ENCODE measurements at places on chromosomes 16 and 17. TPM values are rescaled to one million over a fixed set of nuclear protein-coding genes. Genes with fewer than 3 reads are reported as not detected.

- DNase-seq, result no peak
Observed at GRCh38 chr17:28473542-28473941, at the start of gene SLC13A2. SLC13A2 (plus strand) TSS chr17:28473644; CDS start chr17:28473713, 69 bp downstream.

MAP2K6 gene
- total RNA-seq, result 2.7 TPM

ANKRD13B gene
- 17.3 TPM for total RNA-seq

DNA sequence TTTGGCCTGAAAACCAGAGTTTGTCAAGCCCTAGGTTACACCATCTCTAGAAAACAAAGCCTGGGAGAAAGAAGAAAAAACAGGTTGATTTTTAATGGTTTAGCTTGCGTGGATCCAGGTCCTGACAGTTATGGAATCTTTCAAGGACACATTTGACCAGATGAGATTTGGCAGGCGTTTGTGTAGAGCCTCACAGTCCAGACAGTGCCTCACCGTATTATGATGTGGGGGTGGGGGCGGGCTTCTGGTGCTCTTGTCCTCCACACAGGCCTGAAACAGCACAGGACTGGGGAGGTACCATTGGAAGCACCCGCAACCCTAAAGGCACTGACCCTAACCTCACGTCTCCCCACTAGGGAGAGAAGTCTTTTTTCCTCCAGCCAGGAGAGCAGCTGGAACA is 19.6 kb downstream of the MVP start:
- DNase-seq, result no peak

- DNase-seq, result no peak
Observed at GRCh38 chr16:54051821-54052220, 234.8 kb downstream of the IRX3 start.

DNA sequence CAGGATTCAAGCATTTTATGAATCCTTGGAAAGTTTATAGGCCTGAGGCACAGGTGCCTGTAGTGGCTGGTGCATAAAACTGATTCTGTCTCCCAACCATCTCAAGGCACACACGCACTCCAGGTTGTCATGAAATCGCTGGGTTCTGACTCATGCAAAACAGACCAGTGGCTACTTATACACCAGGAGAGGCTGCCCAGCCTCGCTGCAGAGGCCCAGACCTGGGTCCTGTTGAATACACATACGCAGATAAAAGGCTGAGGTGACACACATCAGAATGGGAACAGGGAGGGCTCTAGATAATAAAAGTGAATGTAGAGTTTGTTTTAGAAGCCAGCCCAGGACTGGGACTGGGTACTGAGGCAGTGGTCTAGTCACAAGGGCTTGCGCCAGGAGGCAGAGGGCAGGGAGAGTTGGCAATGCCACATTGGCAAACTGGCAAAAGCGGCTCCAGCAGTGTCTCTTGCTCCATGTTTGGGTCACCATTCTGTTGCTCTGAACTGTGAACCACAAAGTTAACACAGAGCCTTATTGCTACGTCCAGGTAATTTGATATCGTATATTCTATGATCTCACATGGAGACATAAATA is 13.6 kb downstream of the OR1D5 start:
- no peak for DNase-seq

GRCh38 chr17:39665642-39666224 is 584 bp downstream of the TCAP start:
- peak; percentile 43 for DNase-seq

DNA sequence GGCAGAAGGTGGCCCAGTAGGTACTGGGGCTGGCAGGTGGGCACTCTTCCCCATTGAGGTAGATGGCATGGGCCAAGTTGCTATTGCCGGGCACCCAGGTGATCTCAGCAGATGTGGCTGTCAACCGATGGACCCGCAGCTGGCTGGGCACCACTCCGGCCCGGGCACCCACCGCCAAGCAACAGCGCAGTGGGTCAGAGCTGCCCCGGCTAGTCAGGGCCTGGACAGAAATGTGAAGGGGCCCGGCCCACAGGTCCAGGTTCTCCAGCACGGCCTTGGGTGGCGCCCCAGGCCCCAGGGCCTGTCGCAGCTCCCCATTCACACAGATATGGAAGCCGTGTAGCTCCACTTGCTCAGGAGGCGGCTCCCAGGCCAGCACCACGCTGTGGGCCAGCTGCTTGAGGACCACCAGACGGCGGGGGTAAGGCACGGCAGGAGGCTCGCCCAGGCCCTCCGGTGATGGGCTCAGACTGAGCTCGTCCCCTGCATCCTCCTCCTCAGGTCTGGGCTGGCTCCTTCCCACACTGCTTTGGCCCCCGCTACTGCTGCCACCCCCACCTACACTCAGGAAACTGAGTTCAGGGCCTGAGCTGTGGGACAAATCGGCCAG is 16.5 kb downstream of the TSPOAP1 start:
- no peak for DNase-seq

- no peak for DNase-seq
Observed at GRCh38 chr17:21233581-21234347, 19.4 kb downstream of the NATD1 start.

DNA sequence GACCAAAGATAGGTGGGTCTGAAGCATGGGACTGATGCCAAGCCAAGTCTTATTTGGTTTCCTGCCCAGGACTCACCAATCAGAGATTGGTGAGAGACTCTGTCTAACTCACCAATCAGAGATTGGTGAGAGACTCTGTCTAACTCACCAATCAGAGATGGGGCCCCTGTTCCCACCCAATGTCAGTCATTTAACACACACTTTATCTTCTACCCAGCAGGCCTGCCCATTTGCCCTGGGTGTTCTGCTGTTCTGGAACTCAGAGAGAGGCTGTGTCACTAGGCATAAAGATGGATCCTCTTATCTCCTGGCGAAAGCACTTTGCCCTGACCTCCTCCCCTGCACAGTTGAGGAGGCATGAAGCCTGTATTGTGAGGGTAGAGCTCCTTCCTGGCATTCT is 5.4 kb upstream of the RHOT1 start:
- DNase-seq, result peak; percentile 30

DNA sequence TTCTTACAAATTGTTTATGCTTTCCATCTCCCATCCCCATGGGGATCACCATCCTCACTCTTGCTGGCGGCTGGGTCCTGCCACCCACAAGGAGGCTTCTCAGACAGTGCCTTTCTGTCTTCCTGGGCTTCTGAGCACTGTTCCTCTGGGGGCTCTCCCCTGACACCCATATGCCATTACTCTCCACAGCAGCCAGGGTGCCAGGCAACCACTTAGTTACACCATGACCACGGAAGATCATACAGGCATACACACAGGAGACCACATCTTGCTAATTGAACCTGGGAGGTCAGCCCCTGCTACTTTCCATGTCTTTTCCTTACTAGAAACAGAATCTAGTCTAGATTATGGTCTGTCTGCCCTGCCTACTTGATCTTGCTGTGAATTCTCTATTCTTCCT is 27.7 kb upstream of the HS3ST2 start:
- DNase-seq, result no peak

GRCh38 chr16:14205666-14206065 is 134.5 kb downstream of the MRTFB start:
- peak; percentile 10 for DNase-seq

- no peak for DNase-seq
Observed at GRCh38 chr17:82835122-82835521, 4.7 kb downstream of the ZNF750 start.

ITFG1 gene
- 27.0 TPM for total RNA-seq

DNA sequence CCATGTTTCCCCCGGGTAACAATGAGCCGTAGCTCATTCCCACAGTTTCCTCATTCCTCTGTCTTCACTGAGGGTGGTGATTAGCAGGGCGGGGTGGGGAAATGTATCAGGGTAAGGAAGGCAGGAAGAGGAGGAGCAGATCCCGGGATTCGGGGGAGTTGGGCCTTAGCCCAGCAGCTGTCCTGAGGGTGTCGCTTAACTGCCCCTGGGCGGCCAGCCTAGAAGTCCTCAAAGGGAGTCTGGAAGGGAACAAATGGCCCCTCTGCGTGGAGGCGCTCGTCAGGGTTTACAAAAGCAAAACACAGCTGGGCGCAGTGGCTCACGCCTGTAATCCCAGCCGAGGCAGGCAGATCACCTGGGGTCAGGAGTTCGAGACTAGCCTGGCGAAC is 14.3 kb downstream of the MLYCD start:
- no peak for DNase-seq

- no peak for DNase-seq
Observed at GRCh38 chr16:14121142-14121541, 50.0 kb downstream of the MRTFB start.

DNA sequence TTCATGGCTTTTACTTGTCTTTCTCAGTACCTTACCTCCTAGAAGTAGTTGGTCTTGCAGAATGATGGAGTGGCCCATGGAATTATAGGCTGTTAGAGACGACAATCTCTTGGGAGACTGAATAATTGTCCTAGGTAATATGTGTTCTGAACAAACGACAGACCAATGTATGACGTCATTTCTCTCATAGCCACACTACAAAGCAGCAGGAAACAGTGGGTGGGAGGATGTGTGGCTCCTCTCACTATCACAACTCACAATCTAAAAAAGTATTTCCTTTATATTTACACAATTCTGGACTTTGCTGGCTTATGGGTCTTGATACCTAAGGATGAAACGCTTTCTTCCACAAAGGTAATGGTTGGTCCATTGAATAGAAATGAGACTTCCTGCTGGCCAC is 183.9 kb downstream of the TOX3 start:
- DNase-seq, result no peak

MC1R gene
- total RNA-seq, result 2.0 TPM

CDH5 gene
- not detected for total RNA-seq

GRCh38 chr17:14359163-14360020 is 58.5 kb downstream of the HS3ST3B1 start:
- peak; percentile 69 for DNase-seq

KIF18B gene
- 48.7 TPM for total RNA-seq

CNGB1 gene
- total RNA-seq, result not detected
